ENCODE measurements at places on chromosomes 6 and 20.

DNA sequence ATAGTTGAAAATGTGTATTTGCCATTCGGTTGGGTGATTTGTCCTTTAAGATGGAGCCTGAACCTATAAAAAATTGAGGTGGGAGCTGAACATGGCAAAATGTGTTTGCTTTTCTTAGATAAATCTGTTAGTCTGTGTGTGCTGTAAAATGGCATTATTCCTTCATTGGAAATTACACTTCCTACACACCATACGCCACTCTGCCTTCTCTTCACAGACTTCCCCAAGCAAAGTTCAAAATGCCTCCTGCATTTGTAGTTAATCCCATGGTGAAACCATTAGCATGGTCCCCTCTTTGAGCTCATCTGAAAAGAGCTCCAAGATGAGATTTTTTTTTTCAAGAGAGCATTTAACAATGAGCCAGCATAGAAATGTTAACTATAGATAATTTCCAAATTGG lies 567 bp downstream of the ADTRP start:
- DNase-seq, result no peak

- DNase-seq, result no peak
These were observed 102.0 kb downstream of the LAMP5 start for GRCh38 chr20:9616455-9616805.

- no peak for DNase-seq
These were observed 96.9 kb downstream of the MKKS start for GRCh38 chr20:10336959-10337729.

DNA sequence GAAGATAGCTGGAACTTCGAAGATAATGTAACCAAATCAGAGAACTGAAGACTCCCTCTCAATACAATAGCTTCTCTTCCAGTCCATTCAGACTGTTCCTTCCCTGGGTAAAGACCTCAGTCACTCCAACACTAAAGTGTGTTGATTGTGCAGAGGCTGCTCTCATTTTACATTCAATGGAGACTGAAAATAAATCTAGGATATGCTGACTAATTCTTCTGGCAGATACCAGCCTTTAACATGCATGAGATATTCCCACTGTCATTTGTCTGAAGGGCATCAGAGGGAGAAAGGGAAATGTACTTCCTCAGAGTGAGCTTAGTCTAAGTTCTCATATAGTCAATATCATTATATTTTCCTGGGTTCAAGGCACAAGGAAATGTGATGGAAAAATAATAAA lies 166.4 kb upstream of the IRAK1BP1 start:
- no peak for DNase-seq

DNA sequence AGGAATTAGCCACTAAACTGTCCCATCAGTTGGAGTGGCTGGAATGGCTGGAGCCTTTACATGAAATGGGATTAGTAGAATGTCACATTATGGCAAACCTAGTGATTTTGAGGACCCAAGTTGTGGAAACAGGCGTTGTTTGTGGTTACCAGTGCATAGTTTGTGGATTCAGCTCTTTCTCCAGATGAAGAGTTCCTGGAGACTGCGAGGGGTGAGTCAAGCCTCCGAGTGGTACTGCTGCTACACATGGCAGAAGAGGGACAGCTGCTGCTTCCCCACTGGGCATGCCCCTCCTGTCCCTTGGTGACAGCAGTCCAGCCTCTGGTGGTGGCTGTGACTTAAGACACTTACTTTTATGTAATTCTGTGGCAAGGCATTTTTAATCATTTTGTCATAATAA lies 94.2 kb upstream of the SCP2D1 start:
- DNase-seq, result no peak

- DNase-seq, result no peak
These were observed 243.9 kb upstream of the RUNX2 start for GRCh38 chr6:45084257-45084656.

DNA sequence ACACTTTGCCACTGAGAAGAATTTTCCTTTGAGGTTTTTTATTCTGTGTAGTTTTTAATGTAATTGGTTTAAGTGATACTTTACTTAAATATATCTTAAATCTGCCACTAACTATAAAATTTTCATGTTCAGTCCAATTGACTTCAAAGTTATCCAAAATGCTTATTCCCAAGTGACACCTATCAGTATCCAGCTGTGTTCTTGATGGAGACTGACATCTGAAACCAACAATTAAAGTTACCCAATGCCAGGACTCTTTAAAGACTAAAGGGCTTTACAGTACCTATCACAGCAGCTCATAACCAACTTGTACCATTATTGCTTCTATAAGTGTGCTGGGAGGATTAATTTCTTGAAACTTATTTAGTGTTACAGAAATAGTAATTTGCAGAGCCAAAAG lies 13.8 kb upstream of the EYA4 start:
- no peak for DNase-seq

GRCh38 chr6:90695316-90695715 lies 108.4 kb upstream of the MAP3K7 start:
- no peak for DNase-seq

GRCh38 chr20:33477386-33478234 lies 12.3 kb upstream of the CBFA2T2 start:
- DNase-seq, result no peak

- no peak for DNase-seq
These were observed 10.2 kb downstream of the WFDC3 start for GRCh38 chr20:45781391-45781931.

DNA sequence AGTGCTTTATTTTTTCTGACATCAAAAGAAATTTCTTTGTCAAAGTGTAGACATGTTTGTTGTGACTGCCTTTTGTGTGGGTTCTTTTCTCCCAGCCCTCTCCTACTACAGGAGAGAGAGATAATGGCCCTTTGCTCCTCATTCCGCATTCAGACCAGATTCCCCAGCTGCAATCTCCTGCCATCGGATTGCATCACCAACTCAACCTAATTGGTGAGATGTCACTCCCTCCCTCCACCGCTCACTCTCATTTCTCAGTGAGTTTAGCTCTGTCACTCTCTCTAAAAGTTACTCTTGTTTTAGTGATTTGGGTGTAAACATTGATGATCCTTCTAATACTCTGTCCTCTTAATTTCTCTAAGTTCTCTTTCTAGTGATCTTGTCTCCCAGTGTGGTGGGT lies 22.7 kb downstream of the UTRN start:
- DNase-seq, result no peak

- no peak for DNase-seq
These were observed 300.5 kb upstream of the SUPT3H start for GRCh38 chr6:45678285-45678607.

- DNase-seq, result no peak
These were observed 30.5 kb upstream of the IPCEF1 start for GRCh38 chr6:154386848-154387717.

- DNase-seq, result no peak
These were observed 618.7 kb downstream of the PKHD1 start for GRCh38 chr6:51468704-51469103.
